ENCODE measurements at places on chromosomes 6 and 20. TPM values are rescaled to one million over a fixed set of nuclear protein-coding genes. Genes with fewer than 3 reads are reported as not detected.

DNA sequence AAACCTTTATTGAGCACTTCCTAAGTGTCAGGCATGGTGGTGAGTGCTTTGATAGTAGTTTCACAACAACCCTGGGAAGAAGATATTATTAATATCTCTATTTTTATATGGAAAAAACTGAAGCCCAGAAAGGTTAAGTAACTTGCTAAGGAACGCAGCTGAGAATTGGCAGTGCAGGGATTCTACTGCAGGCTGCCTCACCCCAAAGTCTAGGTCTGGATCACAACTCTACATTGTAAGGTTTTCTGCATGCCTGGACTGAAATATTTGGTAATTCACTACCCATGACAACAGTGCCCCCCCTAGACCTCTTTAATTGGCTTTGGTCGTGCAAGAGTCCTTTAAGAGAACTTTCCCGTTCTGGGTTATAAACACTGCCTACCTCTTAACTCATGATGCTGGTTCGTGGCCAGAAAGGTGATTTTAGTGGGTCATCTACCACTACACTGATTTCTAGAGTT is 67.1 kb upstream of the KCNQ5 start:
- no peak for DNase-seq

- DNase-seq = no peak
These were observed 193.1 kb downstream of the DLL1 start for GRCh38 chr6:170097505-170098427.

DNA sequence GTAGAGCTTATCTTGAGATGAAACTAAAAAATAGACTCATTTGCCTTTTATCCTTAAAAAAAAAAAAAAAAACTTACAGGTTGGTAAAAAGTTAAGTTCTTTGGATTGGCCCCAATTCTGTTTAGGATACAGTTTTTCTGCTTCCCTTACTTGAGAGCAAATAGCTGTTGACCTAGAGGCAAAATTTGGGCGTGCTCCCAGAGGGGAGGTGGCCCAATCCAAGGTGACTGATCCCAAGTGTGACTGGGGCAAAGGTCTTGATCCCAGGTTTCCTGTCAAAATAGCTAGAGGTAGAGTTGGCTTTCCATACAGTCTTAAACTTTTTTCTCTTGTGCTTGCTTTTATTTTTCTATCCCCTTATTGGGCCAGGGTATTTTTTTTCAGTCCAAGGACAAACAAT is 363.8 kb upstream of the AGPAT4 start:
- no peak for DNase-seq

DNA sequence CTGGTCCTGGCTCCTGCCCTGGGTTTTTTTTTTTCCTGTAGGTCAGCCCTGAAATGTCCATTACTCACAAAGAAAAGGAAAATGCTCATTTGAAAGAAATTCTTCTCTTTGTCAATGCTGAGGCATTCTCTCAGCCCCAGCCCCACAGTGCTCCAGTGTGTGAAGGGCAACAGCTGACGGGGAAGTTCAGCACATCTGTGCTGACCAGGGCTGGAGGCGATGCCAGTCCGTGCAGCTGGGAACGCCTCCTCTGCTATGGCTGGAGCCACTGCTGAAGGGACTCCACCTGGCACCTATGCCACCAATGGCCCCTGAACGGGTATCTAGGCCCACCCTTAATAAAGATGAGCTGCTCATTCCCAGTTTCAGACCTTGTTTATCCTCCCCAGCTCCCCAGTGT is 71.9 kb upstream of the SLCO4A1 start:
- DNase-seq = no peak

GRCh38 chr6:21019614-21020013 is 485.4 kb downstream of the CDKAL1 start:
- no peak for DNase-seq

- no peak for DNase-seq
These were observed 41.2 kb downstream of the IGF2R start for GRCh38 chr6:160010067-160010466.

- DNase-seq = no peak
These were observed 5.7 kb downstream of the SOD2 start for GRCh38 chr6:159687341-159687740.

Gene FOXS1
- not detected for total RNA-seq

Gene SEC23B
- 72.3 TPM for total RNA-seq

Gene FILIP1
- 3.8 TPM for total RNA-seq

DNA sequence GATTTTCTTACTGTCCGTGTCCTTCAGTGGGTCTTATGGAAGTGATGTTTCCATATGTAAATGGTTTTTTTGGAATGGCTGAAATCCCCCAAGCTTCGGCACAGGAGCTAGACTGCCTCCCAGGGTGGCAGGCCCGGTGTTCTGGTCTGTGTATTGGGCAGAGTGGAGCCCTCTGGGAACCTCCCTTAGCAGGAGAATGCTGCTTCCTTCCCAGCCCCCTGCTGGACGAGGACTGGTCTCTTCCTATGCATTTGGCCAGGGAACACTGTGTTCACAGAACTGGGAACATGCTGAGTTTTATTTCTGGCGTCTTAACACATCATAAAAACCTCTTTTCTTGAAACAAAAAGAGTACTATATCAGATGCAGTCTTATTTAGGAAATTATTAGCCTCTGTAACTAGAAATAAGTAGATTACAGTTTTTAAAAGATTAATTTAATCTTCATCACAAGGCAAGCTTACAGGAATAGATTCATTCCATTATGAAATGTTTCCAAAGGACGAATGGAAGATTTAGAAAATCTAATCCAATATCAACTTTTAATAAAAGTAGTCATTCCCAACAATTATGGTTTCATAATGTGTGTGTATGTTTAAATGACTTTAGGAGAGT is 56.6 kb downstream of the SYTL3 start:
- DNase-seq = no peak

Gene SPATS1
- total RNA-seq = not detected

Gene FGD2
- total RNA-seq = 13.4 TPM

DNA sequence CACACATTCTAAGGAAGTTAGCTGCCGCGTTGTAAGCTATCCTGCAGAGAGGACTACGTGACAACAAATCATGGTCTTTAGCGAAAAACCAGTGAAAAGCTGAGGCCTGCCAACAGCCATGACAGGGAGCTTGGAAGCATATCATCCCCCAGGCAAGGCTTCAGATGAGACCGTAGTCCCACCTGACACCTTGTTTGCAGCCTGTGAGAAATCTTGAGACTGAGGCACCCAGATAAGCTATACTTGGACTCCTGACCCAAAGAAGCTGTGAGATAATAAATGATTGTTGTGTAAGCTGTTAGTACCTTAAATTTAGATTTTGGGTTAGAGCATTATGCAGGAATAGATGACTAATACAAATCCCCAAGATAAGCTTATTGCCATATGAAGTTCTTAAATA is 45.4 kb upstream of the SENP6 start:
- no peak for DNase-seq

DNA sequence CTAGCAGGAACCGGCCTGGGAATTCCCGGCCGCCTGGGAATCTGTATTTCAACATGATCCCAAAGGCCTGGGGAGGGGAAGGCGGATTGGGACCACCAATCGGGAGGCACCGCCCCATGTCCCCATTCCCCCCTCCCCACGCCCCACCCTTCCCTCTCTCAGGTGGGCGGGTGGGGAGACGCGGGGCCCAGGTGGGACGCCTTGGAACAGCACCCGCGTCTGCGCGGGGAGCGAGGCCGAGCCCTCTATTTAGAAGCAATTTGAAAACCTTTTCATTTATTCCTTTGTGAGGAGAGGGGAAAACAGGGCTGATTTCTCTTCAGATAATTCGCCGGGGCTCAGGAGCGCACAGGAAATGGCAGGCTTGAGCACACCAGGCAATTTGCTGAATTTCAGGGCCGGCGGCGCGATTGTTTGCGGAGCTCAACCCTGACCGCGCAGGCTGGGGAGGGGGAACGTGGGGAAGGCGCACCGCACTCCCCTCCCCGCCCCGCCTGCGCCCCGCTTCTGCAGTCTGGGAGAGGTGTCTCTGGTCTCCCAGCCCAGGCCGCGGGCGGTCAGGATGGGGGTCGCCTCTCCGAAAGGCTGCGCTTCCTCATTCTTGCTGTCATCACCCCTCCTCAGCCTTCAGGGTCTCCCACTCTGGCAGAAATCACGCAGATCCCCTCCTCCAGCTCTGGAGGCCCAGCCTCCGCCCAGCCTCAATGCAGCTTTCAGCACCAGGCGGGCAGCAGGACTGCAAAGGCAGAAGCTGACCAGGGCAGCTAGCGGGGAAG is 170.0 kb downstream of the GRM4 start:
- DNase-seq = no peak

Gene TP53INP2
- 32.2 TPM for total RNA-seq

Measured in esophagus squamous epithelium (tissue), 5 donors.